ENCODE measurements at places on chromosomes 2 and 18.

DNA sequence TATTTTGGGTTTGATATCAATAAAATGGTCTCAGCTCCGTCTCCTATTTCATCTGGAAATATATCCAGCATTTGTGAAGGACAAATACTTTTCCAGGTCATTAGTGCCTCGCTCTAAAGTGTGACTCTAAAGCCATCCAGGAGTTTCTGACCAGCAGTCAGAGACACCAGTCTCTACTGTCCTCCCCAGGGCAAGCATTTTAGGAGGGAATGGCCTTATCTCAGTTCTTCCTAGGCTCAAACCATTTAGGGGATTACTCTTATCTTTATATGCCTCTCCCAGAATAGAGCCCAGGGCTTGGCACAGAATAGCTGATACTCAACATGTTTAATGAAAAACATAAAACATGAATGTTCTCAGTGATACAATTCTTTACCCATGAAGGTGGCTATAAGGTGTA lies 187.6 kb downstream of the NAPG start:
- no peak for DNase-seq

- no peak for DNase-seq
Observed at GRCh38 chr2:126506786-126507185, 149.2 kb upstream of the GYPC start.

DNA sequence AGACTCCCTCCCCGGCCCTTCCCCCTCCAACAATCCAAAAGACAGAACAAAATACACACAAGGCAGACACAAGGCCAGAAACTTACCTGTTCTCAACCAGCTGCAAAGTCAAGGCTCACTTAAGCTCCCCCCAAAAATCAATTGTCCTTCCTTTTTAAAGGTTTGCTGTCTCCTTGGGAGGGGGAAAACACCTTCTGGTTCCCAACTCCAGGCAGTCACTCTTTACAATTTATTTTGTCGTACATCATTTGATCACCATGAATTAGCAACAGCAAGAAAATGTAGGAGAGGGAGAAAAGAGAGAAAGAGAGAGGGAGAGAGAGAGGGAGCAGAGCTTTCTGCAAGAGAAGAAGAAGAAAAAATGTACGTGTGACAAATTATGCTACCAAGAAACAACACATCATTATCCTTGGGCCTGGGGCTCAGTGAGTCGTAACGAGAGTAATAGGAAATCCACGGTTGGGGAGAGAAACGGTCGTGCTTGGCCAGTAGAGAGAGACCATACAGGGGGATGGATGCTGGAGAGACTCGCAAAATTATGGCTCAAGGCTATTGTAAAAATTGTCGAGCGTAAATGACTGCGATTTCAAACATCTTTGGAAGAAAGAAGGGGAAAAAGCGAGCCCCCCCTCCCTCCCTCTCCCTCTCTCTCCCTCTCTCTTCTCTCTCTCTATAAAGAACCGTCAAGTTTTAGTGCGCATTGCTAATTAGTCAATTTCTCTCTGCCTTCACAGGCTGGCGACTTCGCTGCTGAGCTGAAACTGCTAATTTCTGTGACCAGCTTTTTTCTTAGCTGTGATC lies at the start of gene KLHL14:
TSS of gene KLHL14 (minus strand) at position 443 of the 801 bp plus-strand sequence. CDS start 2,432 bp downstream, outside the sequence.
- no peak for DNase-seq

GRCh38 chr2:50309503-50309902 lies 722.4 kb downstream of the NRXN1 start:
- DNase-seq: no peak

DNA sequence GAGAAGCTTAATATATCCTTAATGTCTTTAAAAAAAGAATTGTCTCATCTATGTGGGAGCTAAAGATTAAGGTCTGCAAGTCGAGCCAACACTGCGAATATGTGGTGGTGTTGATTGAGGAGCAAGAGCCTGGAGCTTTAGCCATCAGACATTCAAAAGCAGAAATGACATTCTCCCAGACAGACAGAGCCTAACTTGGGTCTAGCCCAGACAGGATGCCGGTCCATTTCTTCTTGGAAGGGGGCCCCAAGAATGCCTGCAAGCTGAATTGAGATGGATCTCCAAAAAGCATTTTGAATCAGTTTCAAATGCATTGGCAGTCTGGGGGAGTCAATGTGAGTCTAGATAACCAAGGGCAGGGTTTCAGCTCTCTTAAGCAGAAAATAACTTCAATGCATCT lies 30.1 kb upstream of the EML4 start:
- no peak for DNase-seq

DNA sequence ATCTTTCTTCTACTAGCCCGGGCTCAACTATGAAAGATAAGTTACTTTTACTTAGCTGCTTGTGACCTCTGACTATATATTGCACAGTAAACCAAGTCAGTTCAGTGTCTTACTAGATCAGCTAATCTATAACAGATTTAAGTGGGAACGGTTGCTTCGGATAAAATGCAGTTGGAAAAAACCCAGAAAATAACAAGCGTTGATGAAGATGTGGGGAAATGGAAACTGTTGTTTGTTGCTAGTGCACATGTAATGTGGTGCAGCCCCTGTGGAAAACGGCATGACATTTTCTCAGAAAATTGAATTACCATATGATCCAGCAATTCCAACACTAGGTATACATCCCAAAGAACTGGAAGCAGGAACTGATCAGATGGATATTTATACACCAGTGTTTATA lies 248.5 kb downstream of the PRKCE start:
- no peak for DNase-seq

- peak; percentile 15 for DNase-seq
Observed at GRCh38 chr18:58541789-58542425, 87.0 kb downstream of the ALPK2 start.
